ENCODE measurements at places on chromosomes 7 and 10.

GRCh38 chr10:132142396-132143161 lies 44.2 kb upstream of the DPYSL4 start:
- DNase-seq, result peak; percentile 44

DNA sequence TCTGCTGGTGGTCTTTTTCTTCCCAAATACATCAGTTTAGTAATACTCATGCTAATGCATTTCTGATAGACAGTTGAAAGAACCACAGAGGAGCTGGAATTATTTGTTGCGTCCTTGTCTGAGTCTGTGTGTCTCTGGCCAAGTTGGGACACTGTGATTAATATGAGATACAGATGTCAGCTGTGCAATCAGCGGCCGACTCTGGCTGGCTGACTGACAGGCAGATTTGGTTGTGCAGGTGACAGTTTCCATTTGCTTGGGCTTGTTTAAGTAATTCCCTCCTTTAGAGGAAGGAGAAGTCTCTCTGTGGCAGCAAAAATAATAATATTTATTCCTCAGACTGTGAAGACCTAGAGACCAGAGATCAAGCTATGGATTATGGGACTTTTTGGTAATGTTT lies 176.2 kb upstream of the CHRM2 start:
- no peak for DNase-seq

- DNase-seq, result peak; percentile 24
These were observed 5.7 kb downstream of the BLVRA start for GRCh38 chr7:43764039-43764761.

GRCh38 chr10:13792006-13792405 lies 205.2 kb downstream of the PRPF18 start:
- DNase-seq, result no peak

GRCh38 chr7:33692956-33693355 lies 212.4 kb upstream of the BMPER start:
- DNase-seq, result no peak

- DNase-seq, result no peak
These were observed 96.6 kb upstream of the CACUL1 start for GRCh38 chr10:118851062-118852035.

GRCh38 chr7:1741246-1741645 lies 71.2 kb downstream of the ELFN1 start:
- DNase-seq, result no peak

DNA sequence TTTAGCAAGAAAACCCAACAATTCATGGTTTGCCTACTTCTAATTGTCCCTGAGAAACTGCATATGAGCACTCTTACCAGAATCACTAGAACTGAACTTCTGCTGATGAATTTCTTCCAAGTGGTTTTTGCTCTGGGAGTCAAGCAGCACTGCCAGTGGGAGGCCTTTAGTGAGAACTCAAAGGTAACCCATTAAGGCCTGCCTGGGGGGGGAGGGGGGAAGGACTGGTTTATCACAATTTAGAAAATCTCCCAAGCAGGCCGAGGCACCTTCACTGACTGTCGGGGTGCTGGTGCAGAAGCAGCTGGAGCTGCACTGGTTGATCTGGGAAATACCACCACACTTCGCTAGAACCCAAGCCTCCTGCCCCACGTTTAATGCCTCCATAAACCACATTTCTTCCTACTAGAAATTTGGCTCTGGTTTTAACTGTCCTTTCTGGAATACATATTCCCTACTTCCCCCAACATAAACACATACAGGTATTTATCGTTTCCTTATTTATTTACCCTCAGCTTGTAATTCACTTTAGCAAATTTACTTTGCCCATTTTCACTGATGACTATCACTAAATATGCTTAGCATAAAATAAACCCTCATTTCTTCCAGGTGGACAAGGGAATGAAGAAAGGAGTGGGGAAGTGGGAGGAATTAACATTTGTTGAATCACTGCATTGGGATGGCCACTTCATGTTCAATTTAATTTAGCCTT lies 14.2 kb downstream of the ANK3 start:
- no peak for DNase-seq

GRCh38 chr7:49020145-49020544 lies 95.8 kb downstream of the CDC14C start:
- DNase-seq, result no peak

DNA sequence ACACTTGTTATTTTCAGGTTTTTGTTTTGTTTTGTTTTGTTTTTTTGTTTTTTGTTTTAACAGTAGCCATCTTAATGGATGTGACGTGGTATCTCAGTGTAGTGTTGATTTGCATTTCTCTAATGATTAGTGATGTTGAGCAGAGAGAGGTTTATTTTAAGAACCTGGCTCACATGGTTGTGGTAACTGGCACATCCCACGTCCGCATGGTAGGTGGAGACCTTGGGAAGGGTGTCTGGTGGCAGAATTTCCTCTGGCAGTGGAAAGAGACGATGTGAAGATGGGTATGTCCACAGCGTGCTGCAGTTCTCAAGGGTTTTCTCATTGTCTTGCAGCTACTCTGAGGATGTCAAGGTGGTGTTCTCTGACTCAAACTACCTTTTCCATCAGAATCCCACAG lies 252.2 kb downstream of the GALNT17 start:
- DNase-seq, result no peak

GRCh38 chr10:113301342-113301984 lies 251.4 kb upstream of the HABP2 start:
- DNase-seq, result no peak

- no peak for DNase-seq
These were observed 746.9 kb downstream of the TYW1 start for GRCh38 chr7:67743501-67743900.

GRCh38 chr10:71454347-71454746 lies 57.6 kb downstream of the CDH23 start:
- DNase-seq, result no peak

GRCh38 chr10:24010436-24010970 lies 198.4 kb upstream of the KIAA1217 start:
- no peak for DNase-seq

DNA sequence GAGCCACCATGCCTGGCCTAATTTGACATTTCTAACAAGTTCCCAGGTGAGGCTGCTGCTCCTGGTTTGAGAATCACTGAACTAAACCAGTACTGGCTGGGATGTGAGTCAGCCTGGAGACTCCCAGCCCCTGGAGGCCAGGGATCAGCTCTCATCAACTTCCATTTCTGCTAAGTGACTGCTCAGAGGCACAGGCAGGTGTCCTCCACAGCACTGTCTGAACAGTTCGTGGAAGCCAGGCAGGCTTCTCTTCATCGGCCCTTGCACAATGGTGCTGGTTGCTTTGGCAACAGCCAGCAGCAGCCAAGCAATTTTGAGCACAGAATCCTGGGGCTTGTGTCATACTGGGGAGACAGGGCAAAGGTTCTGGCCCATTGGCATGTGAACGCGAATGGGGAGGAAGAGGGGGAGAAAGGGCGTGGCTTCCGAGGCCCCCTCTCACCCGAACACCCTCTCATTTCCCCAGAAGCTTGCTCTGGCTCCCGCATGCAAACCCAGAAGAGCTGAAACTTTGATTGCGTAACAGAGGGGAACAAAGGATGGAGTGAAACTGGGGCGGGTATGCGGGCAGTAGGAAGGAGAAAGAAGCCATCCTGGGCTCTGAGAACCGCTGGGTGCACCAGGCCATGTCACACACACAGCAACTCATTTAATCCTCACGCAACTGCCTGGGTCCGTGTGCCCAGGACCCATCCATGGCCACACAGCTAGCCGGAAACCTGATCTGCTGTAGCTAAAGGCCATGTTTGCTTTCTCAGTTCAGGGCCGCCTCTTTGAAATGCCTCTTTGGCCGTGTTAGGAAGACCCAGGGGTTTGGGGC lies 9.0 kb upstream of the POR start:
- DNase-seq, result no peak

- no peak for DNase-seq
These were observed 122.3 kb downstream of the ADCY1 start for GRCh38 chr7:45696476-45696875.

DNA sequence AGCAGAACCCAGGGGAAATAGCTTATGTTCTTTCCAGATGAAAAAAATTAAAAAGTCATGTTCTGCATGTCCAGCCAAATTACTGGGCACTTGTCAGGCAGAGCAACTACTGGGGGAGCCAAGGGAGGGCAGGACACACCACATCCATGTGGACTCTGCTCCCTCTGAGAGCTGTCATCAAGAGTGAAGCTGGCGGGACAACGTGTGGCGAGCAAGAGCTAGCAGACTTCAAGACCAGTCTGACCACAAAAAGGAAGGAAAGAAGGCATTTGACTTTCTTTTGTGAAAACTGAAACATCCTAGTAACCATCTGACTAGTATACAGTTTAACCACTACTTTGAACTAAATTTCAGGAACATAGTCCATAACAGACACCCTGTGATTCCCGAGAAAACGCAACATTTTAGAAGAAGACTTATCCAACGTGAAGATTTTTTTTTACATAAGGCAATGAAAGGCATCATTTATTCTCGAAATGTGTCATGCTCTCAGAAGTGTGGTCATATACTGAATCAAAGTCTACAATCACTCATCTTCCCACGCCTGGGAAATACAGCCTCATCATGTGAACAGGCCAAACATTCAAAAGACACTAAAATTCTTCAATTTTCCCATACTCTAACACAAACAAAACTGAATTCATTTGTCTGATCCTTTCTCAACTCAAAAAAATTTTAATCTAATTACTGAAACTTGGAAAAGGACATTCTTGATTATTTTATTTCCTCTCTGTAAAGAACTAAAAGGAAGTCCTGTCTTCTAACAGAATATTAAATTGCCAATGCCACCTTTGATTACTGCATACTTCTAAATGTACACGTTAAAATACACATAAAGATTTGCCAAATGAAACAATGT lies 15.5 kb downstream of the CYTH3 start:
- no peak for DNase-seq

GRCh38 chr7:140229591-140230515 lies 53.1 kb upstream of the KDM7A start:
- peak; percentile 82 for DNase-seq

- DNase-seq, result peak; percentile 64
These were observed 48.9 kb downstream of the DLG5 start for GRCh38 chr10:77877441-77878344.

DNA sequence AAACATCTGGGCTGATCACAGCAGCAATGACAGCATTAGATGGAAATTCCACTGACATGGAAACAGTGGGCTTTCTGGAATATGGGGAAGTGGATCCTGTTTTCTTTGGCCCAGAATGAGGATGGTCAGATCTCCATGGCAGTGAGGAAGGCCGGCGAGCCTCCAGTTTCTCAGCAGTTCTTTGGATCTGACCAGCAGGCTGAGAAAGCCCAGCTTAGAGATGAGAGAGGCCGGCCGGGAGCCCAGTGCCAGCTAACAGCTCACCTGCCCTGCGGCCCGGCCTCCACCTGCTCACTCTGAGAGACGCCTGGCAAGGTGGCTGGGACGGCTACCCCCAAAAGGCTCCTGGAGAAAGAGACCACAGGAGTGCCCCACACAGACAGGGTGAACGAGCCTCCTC lies 24.2 kb downstream of the GPER1 start:
- no peak for DNase-seq

DNA sequence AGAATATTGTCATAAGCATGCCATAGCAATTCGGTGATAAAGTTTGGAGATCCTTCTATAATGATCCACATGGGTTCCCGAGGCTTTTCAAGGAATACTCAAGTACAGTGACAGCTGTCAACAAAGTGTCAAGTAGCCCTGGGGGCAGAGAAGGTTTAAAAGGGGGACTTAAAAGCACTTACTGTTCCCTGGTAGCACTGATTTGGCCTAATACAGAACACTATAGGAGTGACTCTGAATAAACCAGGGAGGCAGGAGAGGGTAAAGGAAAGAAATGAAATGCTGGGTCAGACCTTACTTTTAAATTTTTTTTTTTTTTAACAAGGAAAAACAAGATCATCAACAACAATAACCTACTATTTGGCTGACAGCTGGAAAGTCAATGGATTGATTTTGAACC lies 20.1 kb downstream of the CHCHD3 start:
- no peak for DNase-seq

DNA sequence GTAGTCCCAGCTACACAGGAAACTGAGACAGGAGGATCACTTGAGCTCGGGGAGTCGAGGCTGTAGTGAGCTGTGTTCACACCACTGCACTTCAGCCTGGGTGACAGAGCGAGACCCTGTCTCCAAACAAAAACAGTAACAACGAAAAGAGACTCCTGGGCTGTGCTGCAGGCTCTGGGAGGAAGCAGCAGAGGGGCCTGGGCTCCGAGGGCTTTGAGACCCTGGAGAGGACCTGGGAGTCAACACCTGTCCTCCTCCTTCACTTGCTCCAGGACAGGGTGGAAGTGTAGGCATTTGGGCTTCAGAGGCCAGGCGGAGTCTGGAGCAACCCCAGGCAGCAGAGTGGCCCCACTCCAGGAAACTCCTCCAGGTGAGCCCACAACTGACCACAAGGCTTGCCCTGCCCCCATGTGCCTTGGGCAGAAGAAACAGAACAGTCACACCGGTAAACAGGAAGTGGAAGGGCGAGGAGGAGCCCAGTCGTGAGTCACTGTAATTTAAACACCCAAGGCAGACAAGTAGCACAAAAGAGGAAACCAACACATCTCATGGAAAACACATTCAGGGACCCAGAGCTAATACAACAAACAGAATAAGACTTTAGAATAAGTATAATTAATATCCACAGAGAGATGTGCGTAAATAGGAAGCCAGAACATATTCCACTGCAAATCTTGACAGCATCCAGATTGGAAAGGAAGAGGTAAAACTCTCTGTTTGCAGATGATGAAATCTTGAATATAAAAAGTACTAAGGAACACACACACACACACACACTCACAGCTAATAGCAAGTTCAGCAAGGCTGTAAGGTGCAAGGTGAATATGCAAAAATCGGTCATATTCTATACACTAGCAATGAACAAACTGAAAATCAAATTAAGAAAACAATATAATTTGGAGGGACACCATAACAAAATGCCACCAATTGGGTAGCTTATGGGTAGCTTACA lies 20.5 kb upstream of the RASGEF1A start:
- DNase-seq, result peak; percentile 66

GRCh38 chr7:35831208-35831607 lies 30.4 kb downstream of the SEPTIN7 start:
- DNase-seq, result no peak
